ENCODE measurements at places on chromosomes 1 and 21.

DNA sequence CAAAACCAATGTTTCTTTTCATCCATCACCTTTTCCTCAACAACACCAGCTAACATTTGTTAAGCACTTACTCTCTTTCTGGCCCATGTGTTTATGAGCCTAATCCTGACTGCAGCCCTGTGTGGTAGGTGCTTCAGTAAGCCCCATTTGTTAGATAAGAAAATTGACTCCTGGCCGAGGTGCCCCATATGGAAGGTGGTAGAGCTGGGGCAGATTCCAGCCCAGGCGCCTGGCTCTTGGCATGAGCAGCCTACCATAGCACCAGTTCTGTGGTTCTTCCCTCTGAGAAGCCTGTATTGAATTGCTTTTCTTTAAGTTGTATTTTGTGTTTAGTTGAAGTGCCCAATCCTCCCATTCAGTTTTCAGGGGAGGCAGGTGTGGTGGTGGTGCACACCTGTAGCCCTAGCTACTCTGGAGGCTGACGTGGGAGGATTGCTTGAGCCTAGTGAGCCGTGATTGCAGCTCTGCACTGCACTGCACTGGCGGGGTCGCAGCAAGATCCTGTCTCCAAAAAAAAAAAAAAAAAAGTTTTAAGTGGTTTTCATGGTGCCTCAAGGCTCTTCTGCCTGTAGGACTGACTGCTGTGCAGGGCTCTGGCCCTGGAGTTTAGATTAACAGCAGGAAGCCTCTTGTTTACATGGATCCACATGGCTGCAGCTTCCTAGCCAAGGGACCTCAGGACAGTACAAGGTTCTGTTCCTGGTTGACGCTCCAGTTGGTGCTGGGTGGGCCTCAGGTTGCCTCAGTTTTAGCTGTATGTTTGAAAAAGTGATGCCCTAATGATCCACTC is 125.9 kb downstream of the MRPS6 start:
- DNase-seq = no peak

GRCh38 chr1:219534991-219535390 is 77.9 kb downstream of the ZC3H11B start:
- no peak for DNase-seq

GRCh38 chr1:5597171-5597850 is 394.9 kb downstream of the NPHP4 start:
- no peak for DNase-seq

DNA sequence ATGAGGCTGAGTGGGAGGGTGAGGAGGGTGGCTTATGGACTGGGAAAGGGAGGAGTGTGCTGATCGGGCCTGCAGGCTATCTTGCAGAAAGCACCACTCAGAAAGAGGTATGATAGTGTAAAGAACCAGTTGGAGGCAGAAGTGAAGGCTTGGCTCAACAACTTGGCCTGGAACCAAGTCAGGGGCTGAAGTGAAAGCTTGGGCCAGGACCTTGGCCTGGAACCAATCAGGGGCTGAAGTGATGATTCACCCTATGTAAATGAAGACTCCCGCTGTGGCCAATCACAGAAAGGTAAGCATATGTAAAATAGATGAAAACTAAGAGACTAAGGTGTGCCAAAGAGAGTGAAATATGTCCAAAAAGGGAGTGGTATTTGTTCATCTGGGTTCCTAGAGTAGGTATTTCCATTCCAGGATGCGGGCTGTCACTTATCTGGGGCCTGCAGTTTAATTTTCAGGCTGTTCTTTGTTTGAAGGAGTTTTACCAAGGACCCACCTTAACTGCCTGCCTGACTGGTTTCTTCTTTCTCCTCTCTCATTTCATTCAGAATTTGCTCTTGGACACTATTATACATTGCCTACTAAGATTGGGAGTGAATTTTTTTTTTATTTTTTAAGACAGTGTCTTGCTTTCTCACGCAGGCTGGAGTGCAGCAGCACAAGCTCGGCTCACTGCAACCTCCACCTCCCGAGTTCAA is 5.1 kb upstream of the RFX5 start:
- no peak for DNase-seq

- no peak for DNase-seq
These were observed 134.1 kb downstream of the SLC30A10 start for GRCh38 chr1:219794085-219794743.

GRCh38 chr1:180178511-180179161 is 24.0 kb downstream of the QSOX1 start:
- peak; percentile 64 for DNase-seq

DNA sequence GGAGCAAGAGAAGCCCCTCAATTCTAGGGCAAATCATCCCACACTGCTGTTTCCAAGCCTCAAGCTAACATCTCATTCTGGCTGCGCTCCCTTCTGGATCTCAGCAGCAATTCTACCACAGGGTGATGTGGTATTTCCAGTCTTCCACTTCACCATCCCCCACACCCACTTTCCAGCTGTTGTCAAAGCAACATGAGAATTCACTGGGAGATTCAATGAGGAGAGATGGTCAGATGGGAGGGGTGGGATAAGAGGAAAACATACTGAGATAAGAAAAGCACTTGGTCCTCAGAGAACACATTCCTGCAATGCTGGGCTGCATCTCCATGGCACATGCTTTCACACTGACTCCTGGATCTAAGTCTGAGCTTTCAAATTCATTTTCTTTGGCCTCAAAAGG is 47.3 kb upstream of the LRRC52 start:
- no peak for DNase-seq

Measured in naive thymus-derived CD8-positive, alpha-beta T cell (primary cell).